ENCODE measurements at places on chromosomes 16 and 17.
A peak's percentile ranks its signal among the peaks of the same experiment; 100 is the strongest.

GRCh38 chr16:25493136-25493811 lies 198.5 kb upstream of the HS3ST4 start:
- DNase-seq = no peak

DNA sequence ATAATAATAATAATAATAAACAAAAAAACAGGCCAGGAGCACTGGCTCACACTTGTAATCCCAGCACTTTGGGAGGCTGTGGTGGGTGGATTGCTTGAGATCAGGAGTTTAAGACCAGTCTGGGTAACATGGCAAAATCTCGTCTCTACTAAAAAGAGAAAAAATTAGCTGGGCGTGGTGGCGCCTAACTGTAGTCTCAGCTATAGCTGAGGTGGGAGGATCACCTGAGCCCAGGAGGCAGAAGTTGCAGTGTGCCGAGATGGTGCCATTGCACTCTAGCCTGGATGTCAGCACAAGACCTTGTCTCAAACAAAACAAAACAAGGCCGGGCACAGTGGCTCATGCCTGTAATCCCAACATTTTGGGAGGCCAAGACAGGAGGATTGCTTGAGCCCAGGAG lies 18.7 kb upstream of the ATP6V0C start:
- no peak for DNase-seq

- no peak for DNase-seq
These were observed 265.0 kb downstream of the PHKB start for GRCh38 chr16:47726031-47726675.

DNA sequence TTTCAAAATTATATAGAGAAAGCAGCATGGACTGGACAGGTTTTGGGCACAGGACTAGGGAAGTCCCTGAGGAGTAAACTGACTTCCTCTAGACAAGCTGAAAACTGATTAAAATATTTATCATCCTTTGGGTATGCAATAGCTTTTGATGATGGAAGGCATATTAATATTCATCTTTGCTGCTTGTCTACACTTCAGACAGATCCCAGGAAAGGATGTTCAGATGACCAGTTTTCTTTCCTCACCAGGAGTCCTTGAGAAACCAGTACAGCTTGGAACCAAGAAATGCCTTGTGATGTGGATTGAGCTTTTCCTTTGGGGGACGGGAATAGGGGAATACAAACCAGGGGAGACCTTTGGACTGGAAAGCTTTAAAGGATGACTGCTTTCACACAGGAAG lies 195.5 kb downstream of the FTO start:
- no peak for DNase-seq

GRCh38 chr17:57629470-57629869 lies 115.6 kb downstream of the CCDC182 start:
- DNase-seq = peak; percentile 64

- no peak for DNase-seq
These were observed 188.4 kb upstream of the NLRP1 start for GRCh38 chr17:5772720-5773119.

- DNase-seq = no peak
These were observed 35.4 kb downstream of the MRC2 start for GRCh38 chr17:62662855-62663254.

GRCh38 chr16:86019446-86020047 lies 120.6 kb downstream of the IRF8 start:
- no peak for DNase-seq

- no peak for DNase-seq
These were observed 27.5 kb downstream of the ZFHX3 start for GRCh38 chr16:73020409-73020884.

DNA sequence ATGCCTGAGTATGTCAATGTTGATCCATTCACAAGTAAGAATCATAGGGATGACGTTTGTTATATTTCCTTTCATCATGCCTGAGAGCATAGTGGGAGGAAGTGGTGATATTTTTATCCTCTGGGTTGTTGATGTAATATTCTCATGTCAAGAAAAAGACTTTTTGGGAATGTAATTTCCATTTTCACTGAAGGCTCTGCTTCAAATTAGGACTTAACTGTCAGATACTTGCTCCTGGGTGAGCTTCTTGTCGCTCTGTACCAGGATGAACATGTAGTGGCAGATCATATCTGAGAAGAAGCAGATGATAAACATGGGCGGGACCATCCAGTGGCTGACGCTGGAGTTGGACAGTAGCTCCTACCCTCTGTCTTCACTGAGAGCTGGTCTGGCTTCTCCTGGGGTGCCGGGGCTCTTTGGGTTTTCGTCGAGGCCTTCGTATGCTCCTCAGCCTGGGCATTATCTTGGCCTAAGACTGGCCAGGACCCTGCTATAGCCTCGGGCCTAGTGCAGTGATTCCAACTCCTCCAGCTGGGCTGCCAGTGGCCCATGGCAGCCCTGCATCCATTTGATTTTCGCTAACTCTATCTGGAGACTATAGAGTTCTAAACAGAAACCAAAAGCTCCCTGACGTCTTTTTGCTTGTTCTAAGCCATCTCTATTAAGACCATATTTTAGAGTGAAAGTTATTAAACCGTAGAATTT lies 19.7 kb downstream of the CYB5B start:
- no peak for DNase-seq

GRCh38 chr16:85036236-85037049 lies 8.8 kb downstream of the KIAA0513 start:
- DNase-seq = no peak

DNA sequence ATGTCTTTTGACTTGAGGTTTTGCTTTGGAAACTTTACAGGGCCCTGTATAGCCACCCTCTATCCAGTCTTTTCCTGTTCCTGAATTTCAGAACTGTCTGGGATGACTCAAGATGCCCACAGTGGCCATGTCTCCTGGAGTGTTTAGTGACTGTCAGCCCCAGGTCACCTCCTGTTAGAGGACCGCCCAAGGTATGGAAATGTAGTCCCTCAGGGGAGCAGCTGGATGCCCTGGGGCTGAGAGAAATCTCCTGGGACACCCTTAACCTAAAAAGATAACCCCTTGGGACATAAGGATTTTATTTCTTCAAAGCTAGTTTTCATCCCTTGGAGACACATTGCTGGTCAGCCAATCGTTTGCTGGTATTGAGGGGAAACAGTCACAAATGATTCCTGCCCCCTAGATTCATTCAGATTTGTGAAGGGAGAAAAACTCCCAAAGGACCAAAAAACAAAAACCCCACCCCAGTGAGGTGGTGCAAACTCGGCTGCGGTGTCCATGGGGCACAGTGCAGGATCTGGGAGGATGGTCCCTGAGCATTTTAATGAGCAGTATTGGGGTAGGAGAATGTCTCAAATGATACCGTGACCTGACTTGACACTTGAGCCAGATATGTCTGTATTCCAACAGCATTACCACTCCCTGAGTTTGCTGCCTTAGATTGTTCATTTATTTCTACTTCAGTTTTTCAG lies 1.7 kb downstream of the ZNF267 start:
- DNase-seq = no peak

DNA sequence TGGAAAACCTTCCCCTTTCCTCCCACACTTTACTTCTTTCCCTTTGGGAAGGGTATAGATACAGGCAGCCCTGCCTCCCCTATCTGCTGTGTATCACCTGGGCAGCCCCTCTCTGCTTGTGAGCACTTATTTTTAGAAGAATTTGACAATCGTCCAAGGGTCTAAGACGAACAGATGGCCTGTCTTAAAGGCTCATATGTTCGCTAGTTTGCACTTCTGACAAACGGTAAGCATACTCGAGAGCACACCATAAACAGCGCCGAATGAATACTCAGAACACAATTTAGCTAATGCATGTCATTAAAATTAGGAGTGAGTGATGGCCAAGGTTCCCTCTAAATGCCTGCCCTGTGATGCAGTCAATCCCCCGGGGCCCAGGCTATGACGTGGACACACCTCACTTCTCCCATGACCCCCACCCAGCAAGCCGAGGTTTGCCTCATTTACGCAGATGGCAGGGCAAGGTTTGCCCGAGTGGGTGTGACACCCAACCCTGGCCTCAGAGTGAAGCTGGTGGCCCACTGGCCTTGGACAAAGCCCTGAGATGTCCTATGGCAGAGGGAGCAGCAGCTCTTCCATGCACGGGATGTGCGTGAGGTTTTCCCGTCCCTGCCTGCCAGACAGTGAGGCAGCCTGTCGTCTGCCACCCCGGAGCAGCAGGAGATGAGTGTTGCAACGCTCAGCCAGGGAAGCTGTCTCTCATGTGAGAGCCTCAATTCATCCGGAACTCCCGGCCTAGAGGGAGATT lies 125.2 kb downstream of the C16orf78 start:
- no peak for DNase-seq

- DNase-seq = no peak
These were observed 17.4 kb downstream of the MAP2K3 start for GRCh38 chr17:21301593-21302550.

DNA sequence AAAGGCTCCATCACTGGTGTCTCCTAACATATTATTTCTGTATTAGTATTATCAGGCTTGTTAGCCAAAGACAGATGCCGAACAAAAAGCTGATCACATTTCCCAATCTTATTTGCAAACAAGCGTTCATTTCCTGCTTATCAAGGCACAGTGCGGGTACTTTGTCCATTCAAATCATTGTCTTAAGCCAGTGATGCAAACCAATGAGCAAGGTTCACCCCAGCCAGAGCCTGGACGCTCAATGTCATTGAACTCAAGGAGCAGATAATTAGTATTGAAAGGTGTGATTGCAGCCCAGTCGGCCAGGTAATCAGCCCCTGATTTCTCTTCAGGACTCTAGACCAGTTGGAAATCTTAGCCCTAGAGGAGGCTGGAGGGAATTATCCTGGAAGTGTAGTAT lies 20.4 kb upstream of the SOX9 start:
- no peak for DNase-seq

GRCh38 chr17:63847525-63848249 lies 5.2 kb upstream of the SMARCD2 start:
- no peak for DNase-seq

DNA sequence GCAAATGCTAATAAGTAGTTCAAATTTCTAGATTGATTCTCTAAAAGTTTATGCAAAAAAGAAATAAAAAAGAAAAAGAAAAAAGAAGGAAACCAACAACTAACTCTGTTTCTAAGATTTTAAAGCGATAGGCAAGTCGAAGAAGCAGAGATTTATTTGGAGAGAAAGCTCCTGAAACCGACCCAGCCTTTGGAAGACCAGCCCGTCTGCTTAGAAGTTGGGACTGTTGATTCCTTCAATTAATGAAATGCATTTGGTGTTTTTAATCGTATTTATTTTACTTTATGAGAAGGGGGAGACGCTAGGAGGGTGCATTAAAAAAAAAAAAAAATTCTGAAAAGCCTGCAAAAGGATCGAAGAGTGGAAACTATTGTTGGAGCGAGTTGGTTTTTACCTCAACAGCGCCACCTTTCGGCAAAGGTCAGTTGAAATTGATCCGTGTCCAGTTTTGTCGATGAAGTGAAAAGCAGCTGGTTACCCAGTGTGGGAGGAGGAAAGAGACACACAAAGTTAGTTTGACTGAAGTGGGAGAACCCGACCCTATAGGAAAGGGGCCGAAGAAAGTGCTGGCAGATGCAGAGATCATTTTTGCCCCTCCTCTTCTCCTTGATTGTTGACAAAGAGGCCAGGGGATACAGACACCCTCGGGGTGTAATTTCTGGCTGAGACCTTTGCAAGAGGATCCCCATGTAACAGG lies 1.5 kb upstream of the MAF start:
- DNase-seq = peak; percentile 65

DNA sequence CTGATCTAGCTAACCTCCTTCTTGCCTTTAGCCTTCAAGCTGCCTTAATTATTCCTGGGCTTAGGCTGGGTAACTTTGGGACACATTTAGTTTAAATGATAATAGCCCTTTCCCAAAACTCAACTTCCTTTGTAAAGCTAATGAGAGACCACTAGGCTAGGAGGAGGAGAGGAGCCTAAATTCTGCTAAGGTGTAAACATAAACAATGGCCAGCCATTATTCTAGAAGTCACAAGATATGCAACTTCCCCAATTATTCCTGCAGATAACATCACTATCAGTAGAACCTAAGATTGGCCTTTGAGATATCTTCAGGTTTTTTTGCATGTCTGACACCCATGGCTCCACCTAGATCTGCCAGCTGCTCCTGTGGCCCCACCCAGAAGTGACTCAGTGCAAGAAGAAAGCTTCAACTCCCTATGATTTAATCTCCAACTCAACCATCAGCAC lies 131.2 kb upstream of the FAM20A start:
- DNase-seq = no peak

- DNase-seq = no peak
These were observed 16.6 kb downstream of the NXPH3 start for GRCh38 chr17:49592263-49592662.

- no peak for DNase-seq
These were observed 163.8 kb downstream of the NTN1 start for GRCh38 chr17:9185142-9185541.

DNA sequence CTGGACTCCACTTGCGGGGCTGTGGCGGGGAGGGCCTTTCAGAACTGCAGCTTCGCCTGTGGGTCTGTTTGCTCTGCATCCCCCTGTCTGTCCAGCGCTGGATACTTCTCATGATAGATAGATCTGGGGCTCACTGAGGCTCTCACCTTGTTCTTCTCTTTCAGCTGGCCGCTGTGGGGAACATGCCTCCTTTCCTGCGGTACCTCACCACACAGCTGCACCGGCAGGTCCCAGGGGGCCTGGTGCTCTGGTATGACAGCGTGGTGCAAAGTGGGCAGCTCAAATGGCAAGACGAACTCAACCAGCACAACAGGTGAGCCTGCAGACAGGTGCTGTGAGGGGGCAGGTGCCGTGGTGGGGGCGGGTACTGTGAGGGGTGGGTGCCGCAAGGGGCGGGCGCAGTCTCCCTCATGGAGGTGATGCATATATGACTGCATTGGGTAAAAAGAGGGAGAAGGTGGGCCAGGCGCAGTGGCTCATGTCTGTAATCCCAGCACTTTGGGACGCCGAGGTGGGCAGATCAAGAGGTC lies 6.2 kb downstream of the ENGASE start:
- no peak for DNase-seq

- no peak for DNase-seq
These were observed at the start of gene OR1F1 for GRCh38 chr16:3187798-3188674. TSS of gene OR1F1 (plus strand) at chr16:3188204.

GRCh38 chr17:40314584-40314956 lies 5.6 kb downstream of the RARA start:
- DNase-seq = no peak

DNA sequence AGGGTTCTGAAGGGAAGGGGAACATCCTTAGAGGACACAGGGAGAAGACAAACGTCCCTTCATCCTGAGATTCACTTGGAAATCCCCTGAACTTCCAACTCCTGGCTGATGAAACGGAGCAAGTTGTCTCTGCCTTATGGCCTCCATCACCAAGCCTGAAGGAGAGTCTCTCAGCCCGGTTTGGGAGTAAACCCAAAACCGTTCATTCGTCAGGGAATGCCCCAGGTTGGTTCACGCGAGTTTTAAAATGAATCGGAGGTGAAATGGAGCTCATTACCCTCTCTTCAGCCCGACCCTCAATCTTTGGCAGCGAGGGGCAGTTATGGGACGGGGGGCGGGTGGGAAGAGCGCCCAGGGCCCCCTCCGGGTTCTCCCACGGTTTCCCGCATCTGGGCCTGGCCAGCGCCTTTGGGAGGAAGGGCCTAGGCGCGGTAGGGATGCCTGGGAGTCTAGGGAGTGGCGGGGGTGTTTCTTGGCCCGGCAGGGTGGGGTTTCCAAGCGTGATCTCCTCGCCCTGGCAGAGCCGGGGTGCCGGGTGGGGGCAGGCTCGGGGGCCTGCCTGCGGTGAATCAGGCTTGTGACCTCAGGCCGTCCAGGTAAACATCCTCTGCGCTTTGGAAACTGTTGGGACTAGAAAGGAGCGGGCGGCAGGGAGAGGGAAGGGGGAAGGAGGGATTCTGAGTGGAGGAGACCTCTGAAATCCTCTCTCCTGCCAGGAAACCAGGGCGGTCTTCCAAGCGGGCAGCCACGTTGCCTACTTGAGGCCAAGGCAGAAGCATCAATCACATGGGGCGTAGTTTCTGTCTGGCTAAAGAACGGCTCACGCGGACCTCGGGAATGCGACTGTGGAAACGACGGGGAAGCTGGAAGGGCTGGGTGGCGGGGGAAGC lies 24.1 kb upstream of the HOXB13 start:
- DNase-seq = no peak

- no peak for DNase-seq
These were observed 5.4 kb downstream of the C17orf99 start for GRCh38 chr17:78151514-78152008.

Measured in GM19239 (cell line).